ENCODE measurements at places on chromosomes 12 and 14. TPM values are rescaled to one million over a fixed set of nuclear protein-coding genes. Genes with fewer than 3 reads are reported as not detected.

The RTL1 gene
- not detected for total RNA-seq

The GON7 gene
- total RNA-seq = 19.8 TPM

The RTN1 gene
- total RNA-seq = 0.13 TPM

- no peak overlapping the region for H3K27ac ChIP-seq
- no peak for DNase-seq
- H3K27me3 ChIP-seq = no peaks in the 10 kb centered on the region
- H3K4me1 ChIP-seq = no peaks in the 10 kb centered on the region
- H3K36me3 ChIP-seq = no peaks in the 10 kb centered on the region
Measured at GRCh38 chr12:52667509-52667908, 12.7 kb downstream of the KRT1 start.

- H3K4me3 ChIP-seq = no peak overlapping the region
- no peaks in the 10 kb centered on the region for H3K36me3 ChIP-seq
- no peak overlapping the region for H3K27ac ChIP-seq
- no peaks in the 10 kb centered on the region for H3K27me3 ChIP-seq
- DNase-seq = no peak
Measured at GRCh38 chr12:92049403-92049802, 96.2 kb downstream of the BTG1 start.

DNA sequence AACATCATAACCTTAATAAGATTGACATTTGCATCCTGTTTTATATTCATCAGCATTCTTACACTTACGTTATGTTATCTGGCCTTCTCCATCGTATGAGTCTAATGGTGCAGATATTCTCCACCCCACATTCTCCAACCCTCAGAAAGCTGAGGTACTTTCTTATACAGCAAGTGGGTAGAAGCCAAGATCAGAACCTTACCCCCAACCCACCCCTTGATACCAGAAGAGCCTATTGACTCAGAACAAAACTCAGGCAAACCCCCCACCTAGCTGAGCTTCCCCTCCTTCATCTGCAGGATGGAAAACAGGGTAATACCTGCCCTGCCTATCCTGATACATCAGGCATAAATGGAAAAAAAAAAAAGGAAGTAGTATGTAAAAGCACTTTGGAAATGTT, 77.6 kb downstream of the DPF3 start:
- no peaks in the 10 kb centered on the region for H3K4me1 ChIP-seq
- H3K27me3 ChIP-seq = no peaks in the 10 kb centered on the region
- no peak for DNase-seq
- H3K4me3 ChIP-seq = no peak overlapping the region
- no peak overlapping the region for H3K27ac ChIP-seq

DNA sequence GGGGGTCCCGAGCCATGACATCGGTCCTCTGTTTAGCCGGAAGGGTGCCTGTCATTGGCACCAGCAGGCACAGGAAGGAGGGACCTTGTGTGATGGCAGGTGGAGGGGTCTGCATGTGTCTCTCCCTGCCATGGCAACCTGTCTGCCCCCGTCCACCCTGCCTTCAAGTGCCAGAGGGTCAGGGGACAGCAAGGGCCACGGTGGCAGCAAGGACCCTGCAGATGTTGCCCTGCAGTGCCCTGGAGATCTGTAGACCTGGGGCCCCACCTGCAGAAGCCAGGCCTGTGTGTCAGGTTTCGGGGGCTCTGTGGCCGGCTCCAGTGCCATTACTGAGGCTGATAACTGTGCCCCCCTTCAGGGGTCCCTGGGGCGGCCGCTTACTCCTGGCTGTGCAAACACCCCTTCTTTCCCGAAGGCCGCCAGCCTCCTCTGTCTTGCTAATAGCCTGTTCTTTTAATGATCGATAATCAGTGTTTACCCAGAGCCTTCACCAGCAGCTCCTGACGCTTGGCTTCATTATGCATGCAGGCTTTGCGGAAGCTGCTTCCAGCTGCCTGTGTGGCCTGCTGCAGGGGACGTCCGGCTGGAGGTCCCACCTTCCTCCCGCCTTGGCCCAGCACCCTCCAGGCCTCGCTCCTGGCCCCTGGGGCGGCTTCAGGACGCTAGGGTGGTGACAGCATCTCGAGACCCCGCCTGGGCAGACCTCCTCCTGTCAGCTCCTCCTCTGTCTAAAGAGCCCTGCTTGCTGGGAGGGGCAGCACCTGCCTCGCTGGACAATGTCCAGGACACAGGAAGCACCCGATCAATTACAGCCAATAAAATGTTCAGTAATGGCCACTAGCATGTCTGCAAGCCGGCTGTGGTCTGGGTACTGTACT, 153.0 kb downstream of the KIF26A start:
- no peaks in the 10 kb centered on the region for H3K27me3 ChIP-seq
- H3K4me3 ChIP-seq = no peak overlapping the region
- no peaks in the 10 kb centered on the region for H3K36me3 ChIP-seq
- H3K4me1 ChIP-seq = no peaks in the 10 kb centered on the region

DNA sequence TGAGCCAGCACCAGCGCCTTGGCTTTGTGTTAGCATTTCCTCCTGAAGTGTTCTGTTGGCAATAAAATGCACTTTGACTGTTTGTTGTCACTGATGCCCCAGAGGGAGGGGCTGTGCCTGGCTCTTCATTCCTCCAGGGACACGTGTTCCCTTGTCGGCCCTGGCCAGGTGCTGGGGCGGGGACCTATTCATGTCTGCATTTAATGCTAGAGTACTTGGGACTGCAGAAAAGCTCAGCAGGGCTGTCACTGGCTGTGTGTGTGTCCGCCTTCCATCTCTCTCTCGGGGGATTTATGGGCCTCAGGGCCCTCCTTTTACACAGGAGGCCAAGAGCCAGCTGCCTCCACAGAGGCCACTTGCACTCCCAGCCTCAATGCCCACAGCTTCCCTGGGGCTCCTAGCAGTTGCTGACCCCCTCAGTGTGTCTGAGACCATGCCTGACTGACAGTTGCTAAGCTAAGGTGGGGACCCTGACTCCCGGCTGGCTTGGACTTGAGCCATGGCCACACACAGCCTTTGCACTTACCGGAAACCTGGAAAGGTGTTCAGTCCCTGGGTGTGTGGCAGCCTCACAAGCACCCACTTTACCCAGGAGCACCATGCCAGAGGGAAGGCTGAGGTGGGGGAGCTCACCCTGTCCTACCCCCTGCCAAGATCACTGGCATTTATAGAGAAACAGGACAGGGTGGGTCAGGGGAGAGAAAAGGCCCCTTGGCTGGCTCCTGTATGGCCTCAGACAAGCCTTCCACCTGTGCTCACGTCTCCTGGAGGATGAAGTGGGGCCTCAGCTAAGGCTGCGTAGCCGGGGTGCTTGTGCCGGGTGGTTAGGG, 27.8 kb downstream of the HIP1R start:
- H3K4me1 ChIP-seq = no peaks in the 10 kb centered on the region
- no peak overlapping the region for H3K27ac ChIP-seq
- H3K27me3 ChIP-seq = no peaks in the 10 kb centered on the region
- H3K4me3 ChIP-seq = no peak overlapping the region
- no peak for DNase-seq
- H3K36me3 ChIP-seq = no peaks in the 10 kb centered on the region

- no peaks in the 10 kb centered on the region for H3K27me3 ChIP-seq
- no peak overlapping the region for H3K27ac ChIP-seq
- peaks cover 3% of the 10 kb centered on the region for H3K36me3 ChIP-seq
- DNase-seq = no peak
- peaks cover 36% of the 10 kb centered on the region for H3K4me1 ChIP-seq
Measured at GRCh38 chr12:123245678-123246077, 12.4 kb downstream of the MTRFR start.

DNA sequence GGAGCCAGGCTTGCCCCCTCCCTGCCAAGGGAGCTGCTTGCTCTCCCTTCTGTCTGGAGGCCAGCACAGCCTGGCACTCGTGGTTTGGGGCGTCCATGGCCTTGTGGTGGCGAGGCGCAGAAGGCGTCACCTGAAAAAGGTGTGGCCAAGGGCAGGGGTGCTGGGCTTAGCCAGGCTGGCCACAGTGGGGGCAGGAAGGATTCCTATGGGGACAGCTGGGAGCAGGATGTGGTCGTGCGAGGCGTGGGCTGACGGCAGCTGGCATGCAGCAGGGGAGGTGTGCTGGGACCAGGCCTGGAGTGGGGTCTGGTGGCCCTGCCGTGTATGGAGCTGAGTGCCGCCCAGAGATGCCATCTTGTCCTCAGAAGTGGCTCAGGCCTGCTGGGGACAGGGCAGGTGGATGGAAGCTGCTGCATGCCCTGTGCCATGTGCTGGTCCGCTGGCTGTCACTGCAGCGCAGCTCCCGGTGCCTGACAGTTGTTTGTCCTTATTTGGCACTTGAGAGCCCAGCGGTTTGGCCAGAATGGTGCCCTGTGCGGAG, 30.0 kb downstream of the SH2B3 start:
- no peaks in the 10 kb centered on the region for H3K27me3 ChIP-seq
- H3K27ac ChIP-seq = peak overlapping the region; percentile 98
- peaks cover 97% of the 10 kb centered on the region for H3K4me1 ChIP-seq
- H3K36me3 ChIP-seq = no peaks in the 10 kb centered on the region
- H3K4me3 ChIP-seq = peak overlapping the region; percentile 49
- no peak for DNase-seq

GRCh38 chr12:77231501-77231918, 166.1 kb upstream of the E2F7 start:
- no peak overlapping the region for H3K27ac ChIP-seq
- no peaks in the 10 kb centered on the region for H3K4me1 ChIP-seq
- DNase-seq = no peak

DNA sequence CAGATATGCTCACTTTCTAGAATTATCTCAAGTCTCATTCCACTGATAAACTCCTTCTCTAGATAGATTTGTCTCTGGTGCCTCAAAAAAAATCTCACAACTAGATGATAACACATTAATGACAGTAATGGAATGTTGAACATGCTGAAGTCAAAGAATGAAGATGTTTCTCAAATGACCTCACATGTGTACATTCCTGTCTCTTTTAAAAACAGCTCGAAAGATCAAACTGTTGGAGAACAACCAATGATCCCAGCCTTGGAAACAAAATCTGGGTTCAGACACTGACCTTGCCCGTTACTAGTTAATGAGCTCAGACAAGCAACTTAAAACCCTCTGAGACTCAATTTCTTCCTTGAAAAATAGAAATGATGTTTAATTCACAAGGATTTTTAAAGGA, 44.7 kb upstream of the KCNJ8 start:
- DNase-seq = no peak
- no peak overlapping the region for H3K4me3 ChIP-seq
- H3K4me1 ChIP-seq = no peaks in the 10 kb centered on the region
- H3K27me3 ChIP-seq = no peaks in the 10 kb centered on the region

- H3K27ac ChIP-seq = no peak overlapping the region
- H3K36me3 ChIP-seq = no peaks in the 10 kb centered on the region
- no peaks in the 10 kb centered on the region for H3K4me1 ChIP-seq
- DNase-seq = no peak
Measured at GRCh38 chr14:22623047-22623446, 21.1 kb downstream of the OR6J1 start.

DNA sequence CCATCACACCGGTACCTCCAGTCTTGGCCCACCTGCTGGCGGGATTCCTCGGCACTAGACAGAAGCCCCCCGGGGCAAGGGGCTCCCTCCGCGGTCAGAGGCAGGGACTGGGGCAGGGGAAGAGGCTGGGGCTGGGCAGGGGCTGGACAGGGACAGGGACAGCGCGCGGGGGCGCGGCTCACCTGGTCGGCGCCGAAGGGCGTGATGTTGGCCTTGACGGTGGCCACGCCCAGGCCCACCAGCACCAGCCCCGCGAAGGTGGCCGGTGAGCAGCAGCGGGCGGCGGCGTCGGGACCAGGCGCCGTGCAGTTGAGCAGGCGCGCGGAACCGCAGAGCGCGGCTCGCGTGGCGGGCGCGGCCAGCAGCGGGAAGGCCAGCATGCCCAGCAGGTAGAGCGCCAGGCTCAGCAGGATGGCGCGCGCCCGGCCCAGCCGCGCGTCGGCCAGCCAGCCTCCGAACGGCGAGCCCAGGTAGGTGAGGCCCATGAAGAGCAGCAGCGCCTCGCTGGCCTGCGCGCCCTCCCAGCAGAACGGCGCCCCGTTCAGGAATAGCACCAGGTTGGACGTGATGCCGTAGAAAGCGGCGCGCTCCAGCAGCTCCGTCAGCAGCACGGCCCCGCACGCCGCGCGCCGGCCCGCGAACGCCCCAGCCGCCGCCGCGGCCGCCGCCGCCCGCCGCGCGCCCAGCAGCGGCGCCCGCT, 392 bp downstream of the SLC15A4 start:
- H3K4me1 ChIP-seq = peaks cover 30% of the 10 kb centered on the region
- H3K27ac ChIP-seq = peak overlapping the region; percentile 43
- H3K36me3 ChIP-seq = peaks cover 7% of the 10 kb centered on the region
- DNase-seq = peak; percentile 3

- H3K36me3 ChIP-seq = peaks cover 82% of the 10 kb centered on the region
- no peak for DNase-seq
- H3K27ac ChIP-seq = no peak overlapping the region
Measured at GRCh38 chr14:101884089-101884933, 80.1 kb upstream of the DYNC1H1 start.

GRCh38 chr14:72433511-72433910, 460.4 kb downstream of the DPF3 start:
- no peaks in the 10 kb centered on the region for H3K4me1 ChIP-seq
- H3K27ac ChIP-seq = no peak overlapping the region
- no peak for DNase-seq
- no peak overlapping the region for H3K4me3 ChIP-seq
- no peaks in the 10 kb centered on the region for H3K36me3 ChIP-seq
- H3K27me3 ChIP-seq = no peaks in the 10 kb centered on the region

- no peaks in the 10 kb centered on the region for H3K4me1 ChIP-seq
- H3K36me3 ChIP-seq = no peaks in the 10 kb centered on the region
- DNase-seq = no peak
- no peaks in the 10 kb centered on the region for H3K27me3 ChIP-seq
- H3K27ac ChIP-seq = no peak overlapping the region
Measured at GRCh38 chr12:80413462-80413861, 30.6 kb upstream of the PTPRQ start.

- H3K36me3 ChIP-seq = no peaks in the 10 kb centered on the region
- H3K27me3 ChIP-seq = no peaks in the 10 kb centered on the region
- peaks cover 18% of the 10 kb centered on the region for H3K4me1 ChIP-seq
- DNase-seq = peak; percentile 22
- peak overlapping the region; percentile 96 for H3K4me3 ChIP-seq
Measured at GRCh38 chr14:64388533-64389285, 556 bp downstream of the MTHFD1 start.

GRCh38 chr12:126233625-126234024, 1168.4 kb downstream of the AACS start:
- no peaks in the 10 kb centered on the region for H3K4me1 ChIP-seq
- no peaks in the 10 kb centered on the region for H3K27me3 ChIP-seq
- no peaks in the 10 kb centered on the region for H3K36me3 ChIP-seq
- DNase-seq = no peak
- no peak overlapping the region for H3K27ac ChIP-seq

- H3K4me1 ChIP-seq = peaks cover 28% of the 10 kb centered on the region
- H3K4me3 ChIP-seq = no peak overlapping the region
- no peaks in the 10 kb centered on the region for H3K27me3 ChIP-seq
- H3K27ac ChIP-seq = no peak overlapping the region
Measured at GRCh38 chr12:52870361-52871290, 21.8 kb upstream of the KRT78 start.

GRCh38 chr14:101071493-101071906, 168.0 kb upstream of the RTL1 start:
- no peak for DNase-seq
- no peak overlapping the region for H3K4me3 ChIP-seq
- H3K27ac ChIP-seq = no peak overlapping the region
- no peaks in the 10 kb centered on the region for H3K27me3 ChIP-seq
- H3K36me3 ChIP-seq = no peaks in the 10 kb centered on the region
